ENCODE measurements at places on chromosomes 13 and 19.

- DNase-seq = no peak
Measured at GRCh38 chr19:54017261-54017660, 25.8 kb downstream of the CACNG6 start.

- DNase-seq = peak; percentile 62
Measured at GRCh38 chr19:49150106-49150943, 4.9 kb downstream of the HRC start.

DNA sequence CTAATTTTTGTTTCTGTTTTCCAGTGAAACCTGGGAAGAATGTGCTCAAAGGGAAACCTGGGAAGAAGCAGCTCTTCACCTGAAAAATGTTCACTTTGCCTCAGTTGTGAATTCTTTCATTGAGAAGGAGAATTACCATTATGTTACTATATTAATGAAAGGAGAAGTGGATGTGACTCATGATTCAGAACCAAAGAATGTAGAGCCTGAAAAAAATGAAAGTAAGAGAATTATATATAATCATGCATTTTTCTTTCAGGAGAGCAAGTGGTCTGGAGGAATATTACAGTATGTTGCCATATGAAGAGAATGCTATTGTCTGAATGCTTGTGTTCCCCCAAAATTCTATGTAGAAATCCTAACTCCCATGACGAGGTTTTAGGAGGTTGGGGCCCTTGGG lies 3.4 kb downstream of the NUDT15 start:
- no peak for DNase-seq

- peak; percentile 55 for DNase-seq
Measured at GRCh38 chr19:6521718-6522646, 8.8 kb upstream of the TNFSF9 start.

DNA sequence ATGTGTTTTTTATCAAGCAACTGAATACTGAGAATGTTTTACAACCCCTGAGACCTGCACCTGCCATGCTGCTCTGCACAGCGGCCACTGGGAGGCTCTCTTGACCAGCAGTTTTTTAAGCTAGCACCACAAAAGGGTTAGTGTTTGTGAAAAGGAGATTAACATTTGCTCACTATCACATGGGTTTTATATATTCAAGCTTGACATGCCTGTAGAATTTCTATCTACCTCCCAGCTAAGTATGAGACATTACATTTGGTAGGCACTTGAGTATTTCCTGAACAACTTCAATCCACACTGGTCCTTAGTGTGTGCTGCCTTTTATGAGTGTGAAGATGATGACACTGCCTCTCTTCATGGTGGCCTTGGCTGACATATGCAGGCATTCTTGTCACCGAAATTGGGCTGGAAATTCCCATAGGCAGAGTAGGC lies 1238.9 kb downstream of the UQCRFS1 start:
- peak; percentile 15 for DNase-seq

All from activated T-cell treated with anti-CD3 and anti-CD28 coated beads, Interleukin-2, amount 50 U/mL, for 48 hours (primary cell).